ENCODE measurements at places on chromosomes 13 and 19.
A peak's percentile ranks its signal among the peaks of the same experiment; 100 is the strongest.

- no peak for DNase-seq
Measured at GRCh38 chr13:57635541-57636085, 4.1 kb downstream of the PCDH17 start.

DNA sequence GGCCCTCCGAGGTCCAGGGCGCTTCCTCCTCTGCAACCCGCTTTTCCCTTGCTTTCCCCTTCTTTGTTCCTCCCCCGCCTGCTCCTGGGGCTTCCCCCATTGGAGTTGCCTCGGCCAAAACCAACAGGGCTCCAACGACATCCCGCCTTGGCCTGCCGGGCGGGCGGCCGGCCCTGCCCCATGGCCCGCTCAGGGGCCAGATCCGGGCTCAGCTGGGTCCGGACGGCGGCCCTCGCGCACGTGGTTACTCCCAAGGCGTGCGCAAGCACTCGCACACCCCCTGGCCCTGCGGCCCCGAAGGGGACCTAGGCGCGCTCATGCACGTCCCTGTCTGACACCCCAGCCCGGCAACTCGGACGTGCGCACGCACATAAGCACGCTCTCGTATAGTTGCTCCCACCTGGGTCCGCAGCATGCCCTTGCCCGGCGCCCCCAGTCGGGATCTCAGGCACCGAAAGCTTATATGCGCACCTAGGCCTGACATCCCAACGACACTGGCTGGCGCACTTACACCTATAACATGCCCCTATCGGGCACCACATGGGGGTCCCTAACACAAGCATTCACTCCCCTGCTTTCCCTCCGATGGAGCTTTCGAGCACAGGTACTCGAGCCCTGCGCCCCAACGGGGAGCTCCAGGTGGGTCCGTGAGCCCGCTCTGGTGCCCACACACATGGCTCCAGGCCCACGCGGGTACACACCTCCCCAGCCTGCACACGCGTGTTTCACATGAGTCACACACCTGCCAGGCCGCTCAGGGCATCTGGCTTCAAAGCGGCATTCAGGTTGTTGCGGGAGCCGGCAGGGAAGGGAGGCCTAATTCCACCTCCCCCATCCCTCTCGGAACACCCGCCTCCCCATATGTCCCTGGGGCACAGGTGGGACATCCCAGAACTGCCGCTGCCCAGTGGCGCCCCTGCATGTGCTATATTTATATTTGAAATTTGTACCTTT lies 15.0 kb downstream of the NFIX start:
- peak; percentile 25 for DNase-seq

GRCh38 chr13:75347925-75348324 lies 134.0 kb downstream of the TBC1D4 start:
- DNase-seq = no peak

- DNase-seq = no peak
Measured at GRCh38 chr19:5081443-5082161, 112.7 kb downstream of the KDM4B start.

DNA sequence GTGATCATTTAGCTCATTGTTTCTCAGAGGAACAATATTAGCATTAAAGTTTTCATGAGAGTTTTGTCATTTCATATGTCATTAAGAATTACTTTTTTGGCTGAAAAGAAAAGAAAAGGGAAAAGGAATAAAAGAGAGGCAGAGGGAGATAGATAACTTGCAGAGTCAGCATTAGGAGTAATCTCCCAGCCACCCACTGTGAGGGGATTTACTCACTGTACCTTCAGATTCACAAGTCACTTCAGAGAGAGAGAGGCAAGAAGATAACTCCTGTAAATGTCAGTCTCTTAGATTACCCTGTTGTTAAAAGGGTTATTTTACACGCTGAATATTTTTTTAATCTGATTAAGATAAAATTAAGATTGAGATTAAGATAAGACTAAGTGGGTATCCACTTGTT lies 125.2 kb downstream of the POU4F1 start:
- no peak for DNase-seq

GRCh38 chr13:113777311-113778260 lies 18.6 kb downstream of the TMEM255B start:
- no peak for DNase-seq

GRCh38 chr19:38617764-38618589 lies at the start of gene MAP4K1:
Gene MAP4K1, minus strand, starts transcription at chr19:38617953. Its CDS starts 58 bp downstream, at chr19:38617895.
- DNase-seq = peak; percentile 8

GRCh38 chr19:58024661-58025060 lies 9.2 kb upstream of the ZSCAN1 start:
- no peak for DNase-seq

- no peak for DNase-seq
Measured at GRCh38 chr19:18894254-18895037, 1.5 kb downstream of the CERS1 start.

GRCh38 chr13:48402325-48402932 lies 10.5 kb downstream of the LPAR6 start:
- no peak for DNase-seq

- peak; percentile 69 for DNase-seq
Measured at GRCh38 chr19:45175515-45176345, 2.3 kb downstream of the TRAPPC6A start.

DNA sequence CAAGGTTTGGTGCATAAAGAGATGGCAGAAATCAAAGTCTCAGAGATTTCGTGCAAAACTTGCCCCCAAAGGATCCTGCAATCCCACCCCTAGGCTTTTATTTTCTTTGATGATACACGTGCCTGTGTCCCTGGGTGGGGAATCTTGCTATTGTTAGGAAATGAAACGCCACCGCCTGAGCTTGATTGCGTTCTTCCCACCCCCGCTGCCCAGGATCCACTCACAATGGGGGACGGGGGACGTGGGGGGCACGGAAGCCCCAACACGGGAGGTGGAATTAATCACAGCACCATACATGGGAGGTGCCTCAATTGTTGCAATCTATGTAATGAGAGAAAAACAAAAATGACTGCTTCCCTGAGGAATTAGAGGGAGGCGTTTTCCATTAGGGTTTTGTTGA lies 39.6 kb downstream of the ZNRF4 start:
- no peak for DNase-seq

DNA sequence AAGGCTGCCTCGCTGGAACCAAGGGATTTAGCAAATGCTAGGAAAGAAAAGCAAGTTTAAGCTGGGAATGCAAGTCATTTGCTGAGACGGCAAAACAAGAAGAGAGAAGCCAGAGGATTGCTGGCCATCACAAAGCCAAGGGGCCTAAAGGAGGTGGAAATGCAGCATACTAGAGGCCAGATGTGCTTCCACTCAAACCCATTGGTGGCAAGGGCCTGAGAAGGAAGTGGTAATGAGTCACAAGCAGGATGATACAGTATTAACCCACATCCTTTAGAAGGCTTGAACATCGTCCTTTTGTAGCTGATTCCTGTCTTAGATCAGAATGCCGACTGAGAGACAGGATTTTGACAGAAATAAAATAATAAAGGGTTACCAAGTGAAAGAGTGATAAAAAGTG lies 68.2 kb downstream of the ITGBL1 start:
- no peak for DNase-seq

GRCh38 chr13:52896827-52897659 lies 48.6 kb upstream of the PCDH8 start:
- DNase-seq = peak; percentile 42

- no peak for DNase-seq
Measured at GRCh38 chr13:50319635-50320255, 304.5 kb downstream of the KCNRG start.

DNA sequence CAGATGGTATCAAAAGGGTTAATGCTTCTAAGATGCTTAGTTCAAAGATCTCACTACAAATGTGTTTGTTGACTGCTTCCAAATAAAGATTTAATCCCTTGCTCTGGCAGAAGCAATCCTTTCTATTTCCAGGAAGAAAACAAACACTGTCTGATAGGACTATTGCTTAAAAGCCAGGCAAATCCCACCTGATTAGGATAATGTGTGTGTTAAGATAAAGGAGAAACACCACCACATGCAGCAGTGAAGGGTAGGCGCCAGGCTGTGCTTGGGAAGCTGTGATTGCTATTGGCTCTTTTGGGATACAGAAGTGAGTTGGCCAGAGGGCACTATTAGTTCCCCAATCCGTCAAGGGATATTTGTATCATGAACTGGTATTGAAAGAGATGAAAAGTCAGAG lies 62.8 kb upstream of the LRCH1 start:
- DNase-seq = peak; percentile 25

GRCh38 chr19:50844296-50844935 lies 10.3 kb upstream of the KLK3 start:
- DNase-seq = no peak

- DNase-seq = no peak
Measured at GRCh38 chr19:2056837-2057192, 5.8 kb upstream of the MKNK2 start.

DNA sequence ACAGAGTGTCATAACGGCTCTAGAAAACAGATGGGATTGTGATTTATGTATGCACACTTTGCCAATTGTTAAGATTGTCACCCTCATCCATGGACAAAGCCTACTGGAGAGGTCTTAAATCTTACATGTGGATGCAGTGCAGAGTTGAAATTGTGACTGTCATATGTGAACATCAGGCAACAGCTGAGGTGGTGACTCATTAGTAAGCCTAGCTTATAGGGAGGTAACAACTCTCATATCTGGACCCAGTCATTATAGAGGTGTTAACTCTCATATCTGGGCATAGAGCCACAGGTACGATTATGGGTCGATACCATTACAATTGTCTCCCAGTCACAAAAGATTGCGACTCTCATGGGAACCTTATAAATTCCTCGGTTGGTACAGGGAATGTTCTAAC lies 29.8 kb upstream of the ZNF254 start:
- DNase-seq = no peak

DNA sequence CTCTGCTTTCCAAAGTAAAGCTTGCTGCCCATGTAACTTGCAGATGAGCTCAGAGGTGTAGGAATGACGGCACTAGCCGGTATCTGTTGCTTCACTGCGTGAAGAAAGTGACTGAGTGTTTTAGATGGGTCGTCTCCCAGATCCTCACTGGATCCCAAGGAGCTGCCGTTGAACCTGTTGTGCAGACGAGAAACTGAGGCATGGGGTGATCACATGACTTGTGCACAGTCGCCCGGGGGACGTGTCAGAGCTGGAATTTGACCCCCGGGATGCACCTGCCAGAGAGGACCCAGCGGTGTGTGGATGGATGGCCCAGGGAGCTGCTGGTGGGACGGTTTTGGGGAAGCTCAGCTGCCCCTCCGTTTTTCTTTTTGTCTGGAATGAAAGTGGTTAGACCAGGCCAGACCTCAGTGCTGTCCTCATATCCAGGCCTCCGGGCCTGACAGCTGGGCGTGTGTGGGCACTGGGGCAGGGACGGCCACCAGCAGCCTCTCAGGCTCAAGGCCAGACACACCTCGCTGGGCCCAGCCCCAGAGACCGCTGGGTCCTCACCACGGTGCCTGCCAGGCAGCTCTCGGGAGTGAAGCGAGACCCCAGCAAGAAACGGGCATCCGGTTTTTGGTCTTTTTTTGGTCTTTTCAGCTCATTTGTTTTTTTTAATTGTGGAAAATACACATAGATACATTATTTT lies 12.5 kb downstream of the ARID3A start:
- no peak for DNase-seq

DNA sequence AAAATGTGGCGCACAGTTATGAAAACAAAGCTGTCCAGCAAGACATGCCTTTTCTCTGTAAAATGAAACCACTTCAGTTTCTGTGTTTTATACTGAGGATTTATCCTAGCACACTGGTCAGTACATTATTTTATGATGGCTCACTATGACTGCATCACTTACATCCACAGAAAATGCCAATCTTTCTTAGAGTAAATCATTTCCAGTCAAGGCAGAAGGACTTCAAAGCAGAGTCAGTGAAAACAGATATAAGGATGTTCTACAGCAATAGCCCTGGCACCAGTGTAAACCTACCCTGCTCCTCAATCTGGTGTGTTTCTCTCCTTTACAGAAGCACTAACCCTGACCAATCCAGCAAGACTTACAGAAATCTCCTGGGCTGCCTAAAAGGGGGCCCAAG lies 473.5 kb downstream of the GPC6 start:
- DNase-seq = no peak

- DNase-seq = no peak
Measured at GRCh38 chr13:23716401-23716800, 146.2 kb downstream of the TNFRSF19 start.

DNA sequence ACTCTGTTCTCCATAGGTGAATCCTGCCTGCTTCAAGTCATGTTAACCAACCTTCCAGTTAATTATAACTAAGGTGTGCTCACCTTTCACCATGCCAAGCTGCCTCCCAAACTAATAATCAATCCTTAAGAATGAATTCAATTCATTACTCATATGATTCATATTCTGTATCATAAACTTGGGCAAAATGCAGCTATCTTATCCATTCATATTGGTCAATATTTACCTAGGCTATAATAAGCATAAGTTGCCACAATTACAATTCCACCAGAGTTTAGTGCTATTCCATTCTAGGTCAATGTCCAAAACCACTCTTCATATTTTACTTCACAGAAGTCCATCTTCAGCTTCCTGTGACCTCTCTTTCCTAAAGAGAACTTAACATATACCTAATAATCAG lies 13.4 kb downstream of the ELF1 start:
- no peak for DNase-seq

GRCh38 chr13:30868799-30869470 lies 37.1 kb upstream of the MEDAG start:
- no peak for DNase-seq

DNA sequence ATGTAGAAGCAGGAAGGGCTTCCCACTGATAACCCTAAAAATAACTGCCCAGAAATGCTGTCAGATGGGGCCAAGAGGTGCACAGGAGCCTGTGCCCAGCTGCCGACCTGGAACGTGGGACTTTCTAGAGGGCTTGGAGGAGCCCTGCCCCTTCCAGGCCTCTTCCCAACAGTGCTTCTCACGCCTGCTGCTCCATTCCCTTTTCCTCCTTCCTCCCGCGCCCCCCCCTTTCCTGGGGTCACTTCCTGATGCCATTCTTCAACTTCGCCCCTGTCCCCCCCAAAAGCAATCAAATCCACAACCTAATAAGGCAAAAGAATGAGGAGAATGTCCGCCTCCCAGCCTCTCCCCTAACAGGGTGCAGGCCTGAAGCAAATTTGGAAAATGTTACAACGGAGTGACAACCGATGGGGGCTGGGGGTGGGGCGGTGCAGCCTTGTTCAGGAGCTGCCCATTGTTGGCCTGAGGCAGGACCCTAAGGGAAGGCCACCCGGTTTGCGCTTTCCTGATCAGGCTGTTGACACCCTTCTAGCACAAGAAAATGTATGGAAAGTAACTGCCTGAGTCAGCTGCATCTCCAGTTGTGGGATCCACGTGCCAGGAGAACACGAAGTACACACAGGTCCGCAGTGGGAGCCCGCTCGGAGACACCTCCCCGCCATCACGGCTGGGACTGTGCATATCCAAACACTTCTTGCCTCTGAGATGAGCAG lies 18.7 kb downstream of the ACTN4 start:
- DNase-seq = no peak

- no peak for DNase-seq
Measured at GRCh38 chr13:100130092-100130491, 41.2 kb downstream of the PCCA start.

- DNase-seq = no peak
Measured at GRCh38 chr13:52118595-52118994, 10.3 kb downstream of the NEK5 start.

DNA sequence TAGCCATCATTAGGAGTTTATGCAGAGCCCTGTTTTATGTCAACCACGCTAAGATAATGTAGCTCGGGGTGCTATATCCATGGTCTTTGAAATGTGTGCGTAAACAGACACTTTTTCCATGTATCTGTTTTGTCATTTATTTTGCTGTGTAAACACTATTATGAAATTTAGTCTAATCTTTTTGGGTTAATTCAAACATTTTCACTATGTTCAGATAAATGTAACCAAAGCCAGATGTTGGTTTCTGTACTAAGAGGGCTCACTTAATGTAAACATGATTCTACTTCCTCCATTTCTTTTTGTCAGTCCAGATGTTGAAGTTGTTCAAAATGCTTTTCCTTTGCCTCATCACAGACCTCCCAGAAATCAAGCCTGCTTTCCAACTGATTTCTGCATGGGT lies 499.5 kb upstream of the GPC6 start:
- DNase-seq = no peak

Data from suppressor macrophage treated with lipopolysaccharide for 4 hours (primary cell).